ENCODE measurements at places on chromosomes 11 and 22.

DNA sequence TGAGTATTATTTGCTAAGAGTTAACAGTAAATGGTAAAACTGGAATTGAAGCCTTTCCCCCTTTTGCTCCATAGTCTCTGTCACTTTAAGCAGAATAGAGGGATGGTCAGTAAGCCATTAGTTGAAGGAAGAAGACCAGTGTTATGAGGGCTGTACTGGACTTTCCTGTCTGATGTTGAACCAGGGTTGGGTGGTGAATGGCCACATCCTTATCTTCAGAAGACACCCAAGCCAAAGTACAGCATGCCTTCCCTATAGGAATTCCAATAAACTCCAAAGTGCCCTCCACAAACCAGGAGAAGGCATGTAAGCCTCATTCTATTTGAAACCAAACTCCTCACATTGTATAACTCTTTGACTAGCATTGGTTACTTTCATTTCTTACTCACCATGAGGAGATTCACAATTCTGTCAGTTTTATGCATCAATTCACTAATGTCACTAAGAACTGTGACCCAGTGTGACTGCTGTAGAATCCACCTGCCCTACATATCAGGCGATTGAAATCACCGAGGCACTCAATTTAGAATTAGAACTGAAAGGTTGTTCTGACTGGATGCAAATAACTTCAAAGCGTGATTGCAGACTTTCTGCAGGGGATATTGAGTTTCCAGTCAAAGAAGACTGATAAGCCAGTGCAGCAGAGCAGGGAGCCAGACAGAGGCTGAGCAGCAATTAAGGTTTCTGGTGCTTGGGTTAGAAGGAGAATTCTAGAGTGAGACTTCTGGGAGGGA is 107.1 kb upstream of the DDI1 start:
- DNase-seq, result no peak

DNA sequence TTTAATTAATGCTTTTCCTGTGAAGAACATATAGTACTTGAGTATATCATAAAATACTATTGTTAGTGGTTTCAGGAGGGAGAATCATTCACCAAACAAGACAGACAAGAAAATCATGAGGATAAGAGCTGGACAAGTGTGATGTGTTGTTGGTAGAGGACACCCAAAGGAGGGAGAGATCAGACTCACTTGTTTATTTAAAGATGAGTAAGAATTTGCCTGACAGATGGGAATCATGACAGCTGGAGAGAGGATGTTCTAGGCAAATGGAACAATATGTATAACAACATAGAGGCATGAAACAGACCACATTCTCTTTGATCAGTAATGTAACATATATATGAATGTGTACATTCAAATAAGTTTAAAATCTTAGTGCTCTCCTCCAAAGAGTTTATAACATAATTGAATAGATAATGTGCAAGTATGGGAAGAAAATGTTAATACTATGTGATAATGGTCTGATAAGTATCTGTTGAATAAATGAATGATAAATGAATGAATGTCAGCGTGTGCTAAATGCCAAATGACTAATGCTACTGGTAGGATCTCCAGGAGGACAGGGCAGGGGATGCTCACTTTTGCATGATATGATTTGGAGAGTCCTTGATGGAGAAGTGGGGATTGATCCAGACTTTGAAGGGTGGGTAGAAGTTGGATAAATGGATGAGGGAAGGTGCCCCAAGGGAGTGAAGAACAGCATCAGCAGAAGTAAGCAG is 228.9 kb upstream of the SORL1-AS1 start:
- DNase-seq, result no peak

DNA sequence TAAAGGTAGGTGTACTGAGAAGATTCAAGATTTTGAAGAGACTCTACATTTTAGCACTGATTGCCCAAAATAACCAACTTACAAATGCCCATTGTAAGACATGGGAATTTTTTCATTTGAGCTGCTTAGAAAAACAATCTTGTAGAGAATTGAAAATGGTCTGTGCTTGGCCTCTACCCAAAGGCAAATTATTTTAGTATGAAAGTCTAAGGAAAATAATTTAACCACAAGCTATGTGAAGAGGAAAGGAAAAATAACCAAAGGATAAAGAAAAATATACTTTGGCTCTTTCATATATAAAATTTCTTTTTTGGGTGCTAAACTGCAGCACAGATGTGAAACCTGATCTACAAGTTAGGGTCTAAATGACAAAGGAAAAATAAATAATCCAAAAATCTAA is 54.9 kb downstream of the ME3 start:
- DNase-seq, result no peak

- DNase-seq, result no peak
Measured at GRCh38 chr22:38051261-38051660, 5.9 kb upstream of the PICK1 start.

GRCh38 chr11:70504246-70505020 is 106.1 kb downstream of the CTTN start:
- DNase-seq, result no peak

DNA sequence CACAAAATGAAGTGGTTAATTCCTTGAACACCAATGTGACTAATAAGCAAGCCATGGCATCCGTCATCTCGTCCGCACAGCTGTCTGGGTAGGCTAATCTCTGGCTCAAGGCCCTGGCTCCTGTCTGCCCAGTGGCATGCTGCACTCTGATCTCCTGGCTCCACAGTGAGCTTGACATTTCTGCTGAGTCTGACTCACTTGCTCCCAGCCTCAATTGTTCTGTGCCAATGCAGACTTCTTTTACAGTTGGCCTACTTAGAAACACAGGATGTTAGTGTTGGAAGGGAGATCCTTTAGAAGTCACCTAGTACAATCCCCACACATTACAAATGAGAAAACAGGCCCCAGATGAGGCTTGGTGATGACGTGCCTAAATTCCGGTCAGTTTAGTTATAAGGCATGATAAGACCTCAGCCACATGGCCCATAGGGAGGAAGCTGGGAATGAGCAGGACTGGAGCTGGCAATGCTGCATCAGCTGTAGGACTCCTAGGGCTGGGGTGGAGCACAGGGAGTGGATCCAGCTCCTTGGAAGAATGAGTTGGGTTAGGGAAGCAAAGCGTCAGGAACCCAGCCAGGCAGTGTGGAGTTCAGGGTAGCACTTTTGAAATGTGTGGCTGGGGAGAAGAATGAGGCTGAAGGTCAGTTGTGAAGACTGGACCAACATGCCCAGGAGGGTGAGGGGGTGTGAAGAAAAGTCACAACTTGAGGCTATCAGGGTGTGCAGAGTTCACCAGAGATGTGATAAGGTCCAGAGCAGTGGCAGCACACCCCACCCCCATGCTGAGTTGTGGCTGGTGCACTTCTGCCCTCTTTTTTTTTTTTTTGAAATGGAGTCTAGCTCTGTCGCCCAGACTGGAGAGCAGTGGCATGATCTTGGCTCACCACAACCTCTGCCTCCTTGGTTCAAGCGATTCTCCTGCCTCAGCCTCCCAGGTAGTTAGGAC is 70.2 kb upstream of the EED start:
- DNase-seq, result peak; percentile 98

DNA sequence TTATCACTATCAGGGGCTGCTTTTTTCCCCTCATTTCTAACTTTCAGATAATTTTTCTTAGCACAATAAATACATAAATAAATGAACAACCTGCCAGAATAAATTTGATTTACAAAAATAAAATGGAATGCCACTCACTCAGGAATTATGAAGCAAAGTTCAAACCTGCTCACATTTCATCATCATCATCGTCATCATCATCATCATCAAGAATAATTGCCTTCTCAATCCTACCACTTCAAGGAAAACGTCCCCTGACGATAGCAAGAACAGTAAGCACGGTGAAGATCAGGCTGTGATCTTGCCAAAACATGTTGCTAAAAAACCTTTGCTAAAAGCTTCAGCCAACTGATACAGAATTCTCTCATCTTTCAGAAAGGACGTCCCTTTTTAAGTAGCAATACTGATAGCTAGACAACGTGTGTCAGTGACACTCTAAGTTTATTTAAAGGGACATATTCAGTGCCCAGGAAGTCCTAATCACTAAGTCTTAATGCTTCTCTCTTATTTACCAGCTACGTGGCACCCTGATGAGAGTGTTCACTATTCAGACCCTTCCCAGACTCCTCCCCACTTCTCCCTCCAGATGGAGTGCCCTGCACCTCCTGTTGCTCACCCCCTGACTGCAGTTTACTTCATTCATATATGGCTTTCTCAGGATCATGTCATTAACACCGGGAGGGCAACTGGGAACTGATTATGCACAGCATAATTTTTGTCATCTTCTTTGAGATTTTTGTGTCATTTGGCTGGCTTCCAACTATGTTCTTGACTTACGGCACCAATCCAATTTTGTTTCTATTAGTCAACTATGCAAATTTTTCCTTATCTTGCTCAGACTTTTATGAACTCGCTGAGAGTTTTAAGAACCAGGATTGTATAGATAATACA is 200.1 kb upstream of the GUCY1A2 start:
- no peak for DNase-seq

- DNase-seq, result no peak
Measured at GRCh38 chr11:35751664-35752061, 89.1 kb downstream of the TRIM44 start.

GRCh38 chr22:31748490-31748889 is 1.4 kb downstream of the PRR14L start:
- no peak for DNase-seq

- DNase-seq, result no peak
Measured at GRCh38 chr22:50677493-50678217, 5.0 kb downstream of the SHANK3 start.

DNA sequence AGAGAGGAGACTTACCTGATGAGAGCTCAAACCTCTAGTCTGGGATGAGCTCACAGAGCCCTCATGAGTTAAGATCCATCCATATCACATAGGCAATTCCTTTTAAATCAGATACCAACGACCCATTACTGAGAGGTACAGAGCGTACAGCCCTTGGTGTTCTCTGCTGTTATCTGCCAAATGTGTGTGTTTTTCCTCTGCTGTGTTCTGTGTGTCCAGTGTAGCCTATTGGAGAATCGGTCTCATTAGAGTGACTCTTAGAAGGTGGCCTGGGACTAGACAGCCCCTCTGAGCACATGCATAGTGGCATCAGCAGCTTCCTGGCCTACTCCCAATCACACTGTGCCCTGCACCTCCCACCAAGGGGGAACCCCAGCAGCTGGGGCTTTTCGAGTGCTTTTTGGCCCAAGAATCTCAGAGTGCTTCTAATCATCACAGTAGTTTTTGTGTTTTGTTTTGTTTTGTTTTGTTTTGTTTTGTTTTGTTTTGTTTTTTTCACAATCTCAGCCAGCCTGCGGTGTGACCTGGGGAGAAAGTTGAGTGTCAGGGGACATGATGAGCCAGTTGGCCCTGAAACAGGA is 25.4 kb downstream of the TP53AIP1 start:
- no peak for DNase-seq

- no peak for DNase-seq
Measured at GRCh38 chr22:46031557-46031956, 54.6 kb upstream of the WNT7B start.

DNA sequence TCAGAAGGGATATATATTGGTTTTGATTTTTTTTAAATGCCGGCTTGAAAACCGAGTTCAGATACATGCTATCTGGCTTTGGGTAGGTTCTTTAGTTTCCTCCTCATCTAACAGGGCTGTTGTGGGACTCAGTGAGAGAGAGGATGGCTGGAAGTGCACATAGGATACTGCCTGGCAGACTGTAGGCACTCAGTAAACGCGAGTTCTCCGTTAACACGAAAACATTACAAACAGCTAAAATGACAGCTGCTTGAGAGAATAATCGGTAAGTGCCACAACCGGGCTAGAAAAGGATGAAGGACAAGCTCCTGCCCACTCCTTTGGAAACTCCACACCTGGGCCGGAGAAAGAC is 369 bp downstream of the XRRA1 start:
- DNase-seq, result no peak

DNA sequence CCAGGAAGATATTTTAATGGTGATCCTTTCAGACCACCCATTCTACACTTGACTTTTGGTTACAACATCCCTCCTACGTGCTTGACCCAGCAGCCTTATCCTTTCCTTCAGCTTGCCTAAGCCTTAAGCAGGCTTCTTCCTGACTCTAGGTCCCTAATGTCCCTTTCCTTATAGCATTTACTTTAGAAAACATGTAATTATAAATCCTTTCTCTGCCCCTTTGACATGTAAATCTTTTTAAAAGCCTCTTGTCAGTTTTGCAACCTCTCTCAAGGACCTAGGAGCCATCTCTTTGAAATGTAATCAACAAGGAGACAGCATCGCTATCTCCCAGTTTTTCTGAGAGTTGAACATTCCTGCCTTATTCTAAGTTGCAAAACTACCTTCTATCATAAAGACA is 1255.2 kb downstream of the LRRC4C start:
- no peak for DNase-seq

GRCh38 chr11:47414685-47415070 is 6.3 kb downstream of the SLC39A13 start:
- no peak for DNase-seq

DNA sequence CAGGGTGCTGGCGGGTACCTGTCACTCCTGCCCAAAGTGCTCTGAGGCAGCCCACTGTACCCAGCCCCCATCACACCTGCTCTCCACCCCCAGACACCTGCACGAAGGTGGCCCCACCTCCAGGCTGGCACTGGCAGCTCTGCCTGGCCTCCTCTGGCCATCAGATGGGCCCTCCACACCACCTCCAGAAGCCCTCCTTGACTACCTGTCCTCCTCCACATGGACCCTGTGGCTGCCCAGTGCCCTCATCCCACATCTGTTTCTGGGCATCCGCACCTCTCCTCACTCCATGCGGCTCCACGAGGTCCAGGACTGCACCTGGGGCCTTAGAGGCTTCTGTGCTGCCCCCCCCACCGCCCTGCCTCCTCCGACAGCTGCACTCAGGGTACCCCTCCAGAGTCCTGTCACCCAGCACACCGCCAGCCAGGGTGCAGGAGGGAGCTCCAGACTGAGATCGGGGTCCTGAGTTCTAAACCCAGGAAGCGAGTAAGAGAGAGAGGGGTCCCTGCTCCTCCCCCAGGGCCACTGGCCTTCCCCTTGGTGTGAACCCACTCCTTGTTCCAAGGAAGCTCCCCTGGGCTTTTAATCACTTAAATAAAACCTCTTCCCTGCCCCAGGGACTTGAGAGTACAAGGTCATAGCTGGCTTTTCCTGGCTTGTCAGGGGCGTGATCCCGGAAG is 1.7 kb downstream of the CTSD start:
- no peak for DNase-seq

DNA sequence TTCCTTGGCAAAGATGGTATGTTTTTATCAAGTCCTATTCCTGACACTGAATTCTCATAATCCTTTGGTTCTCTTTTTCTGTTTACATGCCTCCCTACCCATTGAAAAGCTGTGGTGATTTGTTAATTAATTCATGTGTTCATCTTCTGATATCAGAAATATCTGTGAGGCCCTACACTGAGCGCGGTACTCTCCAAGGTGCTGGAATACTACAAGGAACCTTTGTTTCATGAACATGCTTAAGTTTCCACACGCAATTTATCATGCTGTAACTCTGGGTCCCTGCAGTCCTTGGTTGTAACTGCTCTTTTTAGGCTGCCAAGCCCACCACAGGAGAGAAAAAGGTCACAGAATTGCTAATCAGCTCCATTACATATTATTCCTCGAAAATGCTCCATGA is 331.8 kb downstream of the FAT3 start:
- DNase-seq, result no peak

Data from HS-5 (cell line).